ENCODE measurements at places on chromosomes 16 and 17. TPM values are rescaled to one million over a fixed set of nuclear protein-coding genes. Genes with fewer than 3 reads are reported as not detected.

DNA sequence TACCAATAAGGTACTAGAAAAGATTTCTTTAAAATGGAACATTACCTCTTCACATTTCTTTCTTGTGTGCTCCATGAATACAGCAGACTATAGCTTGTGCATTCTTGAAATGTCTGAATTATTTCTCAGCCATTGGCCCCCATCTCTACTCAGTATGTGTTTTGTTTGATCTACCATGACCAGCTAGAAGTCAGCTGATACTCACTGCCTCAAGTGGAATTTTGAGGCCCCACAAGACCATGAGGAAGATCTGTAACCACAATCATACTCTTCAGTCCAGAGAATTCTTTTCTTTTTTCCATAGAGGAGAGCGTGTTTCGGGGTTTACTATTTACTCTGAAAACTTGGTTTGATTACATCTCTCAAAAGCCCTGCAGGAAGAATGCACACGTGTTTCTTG is 319.1 kb downstream of the TOX3 start:
- H3K4me3 ChIP-seq: no peak overlapping the region
- H3K27ac ChIP-seq: no peak overlapping the region
- no peak for DNase-seq

GRCh38 chr16:51577621-51578303 is 426.7 kb upstream of the SALL1 start:
- H3K27ac ChIP-seq: no peak overlapping the region
- no peaks in the 10 kb centered on the region for H3K27me3 ChIP-seq
- no peak overlapping the region for H3K4me3 ChIP-seq
- H3K36me3 ChIP-seq: no peaks in the 10 kb centered on the region
- no peak for DNase-seq
- no peaks in the 10 kb centered on the region for H3K4me1 ChIP-seq

GRCh38 chr16:8951447-8952280 is 12.0 kb downstream of the USP7 start:
- H3K4me3 ChIP-seq: peak overlapping the region; percentile 28
- no peaks in the 10 kb centered on the region for H3K27me3 ChIP-seq
- H3K27ac ChIP-seq: peak overlapping the region; percentile 16
- H3K36me3 ChIP-seq: no peaks in the 10 kb centered on the region

- H3K4me3 ChIP-seq: no peak overlapping the region
- H3K27ac ChIP-seq: peak overlapping the region; percentile 40
- no peaks in the 10 kb centered on the region for H3K27me3 ChIP-seq
- no peak for DNase-seq
Observed at GRCh38 chr16:16028311-16028999, 79.0 kb downstream of the ABCC1 start.

GRCh38 chr17:78988152-78988551 is 8.4 kb upstream of the LGALS3BP start:
- H3K36me3 ChIP-seq: peaks cover 31% of the 10 kb centered on the region
- H3K4me3 ChIP-seq: no peak overlapping the region
- H3K27ac ChIP-seq: no peak overlapping the region
- peaks cover 5% of the 10 kb centered on the region for H3K4me1 ChIP-seq
- DNase-seq: no peak
- H3K27me3 ChIP-seq: no peaks in the 10 kb centered on the region

- no peak for DNase-seq
- H3K36me3 ChIP-seq: no peaks in the 10 kb centered on the region
- no peak overlapping the region for H3K27ac ChIP-seq
- H3K4me1 ChIP-seq: no peaks in the 10 kb centered on the region
Observed at GRCh38 chr17:9364837-9365430, 210.7 kb downstream of the STX8 start.

DNA sequence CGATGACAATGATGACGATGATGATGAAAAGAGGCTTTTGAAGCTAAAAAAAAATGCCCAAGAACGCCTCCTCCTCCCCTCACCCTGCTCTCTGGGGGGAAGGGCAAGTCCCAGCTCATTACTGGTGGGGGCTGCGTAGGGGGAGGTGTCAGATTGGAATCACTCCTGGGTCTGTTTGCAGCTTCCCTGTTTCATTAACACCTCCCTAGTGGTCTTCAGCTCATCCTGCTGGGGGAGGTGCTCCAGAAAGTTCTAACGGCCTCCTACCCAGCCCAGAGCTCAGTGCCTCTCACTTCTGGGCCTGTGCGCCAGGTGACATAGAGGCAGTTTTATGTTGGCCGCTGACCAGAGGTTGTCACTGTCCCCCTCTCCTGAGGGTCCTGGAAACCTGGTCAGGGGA is 12.7 kb downstream of the MRM1 start:
- peaks cover 17% of the 10 kb centered on the region for H3K4me1 ChIP-seq
- peak; percentile 83 for DNase-seq
- H3K27ac ChIP-seq: no peak overlapping the region
- H3K4me3 ChIP-seq: no peak overlapping the region
- H3K27me3 ChIP-seq: no peaks in the 10 kb centered on the region

DNA sequence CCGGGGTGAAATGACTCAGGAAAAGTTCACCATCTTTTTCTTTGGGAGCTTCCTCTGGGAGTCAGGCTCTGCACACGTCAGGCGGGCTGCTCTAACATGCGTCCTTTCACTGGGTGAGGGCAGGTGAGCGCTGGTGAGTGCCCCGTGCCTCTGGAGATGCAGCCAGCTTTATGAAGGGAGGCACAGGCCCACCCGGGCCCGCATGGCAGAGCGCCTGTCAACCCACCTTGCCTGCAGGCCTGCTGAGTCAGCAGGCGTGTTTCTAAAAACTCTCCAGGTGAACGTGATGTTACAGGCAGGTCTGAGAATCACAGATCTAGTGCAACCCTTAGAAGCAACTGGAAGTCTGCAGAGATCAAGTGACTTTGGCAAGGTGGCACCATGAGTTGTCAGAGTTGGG is 18.4 kb downstream of the MAP1LC3B start:
- no peaks in the 10 kb centered on the region for H3K4me1 ChIP-seq
- no peak overlapping the region for H3K4me3 ChIP-seq
- no peak overlapping the region for H3K27ac ChIP-seq
- H3K27me3 ChIP-seq: no peaks in the 10 kb centered on the region
- peaks cover 67% of the 10 kb centered on the region for H3K36me3 ChIP-seq

GRCh38 chr16:30980434-30980833 is 4.6 kb upstream of the HSD3B7 start:
- DNase-seq: no peak
- H3K36me3 ChIP-seq: peaks cover 51% of the 10 kb centered on the region
- H3K4me1 ChIP-seq: no peaks in the 10 kb centered on the region
- no peak overlapping the region for H3K27ac ChIP-seq
- no peaks in the 10 kb centered on the region for H3K27me3 ChIP-seq

DNA sequence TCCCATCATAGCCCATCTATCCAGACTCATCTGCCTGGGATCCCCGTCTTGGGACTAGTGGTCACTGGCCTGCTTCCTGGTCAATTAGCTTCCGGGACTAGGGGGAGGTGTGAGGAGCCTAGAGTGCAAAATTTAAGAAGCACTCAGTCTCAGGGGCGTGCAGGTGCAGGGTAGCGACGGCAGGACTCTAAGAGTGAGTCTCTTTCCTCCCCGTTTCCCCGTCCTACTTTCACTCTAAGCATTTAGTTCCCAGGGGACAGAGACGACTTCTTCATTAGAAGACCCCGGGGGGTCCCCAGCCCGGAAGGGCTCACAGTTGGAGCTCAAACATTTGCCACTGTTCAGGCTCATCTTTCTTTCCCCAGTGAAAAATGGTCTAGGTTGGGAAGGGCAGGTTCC is 677 bp upstream of the ZNHIT3 start:
- H3K36me3 ChIP-seq: peaks cover 18% of the 10 kb centered on the region
- peaks cover 4% of the 10 kb centered on the region for H3K4me1 ChIP-seq
- peak overlapping the region; percentile 94 for H3K4me3 ChIP-seq
- DNase-seq: peak; percentile 78
- H3K27me3 ChIP-seq: peaks cover 27% of the 10 kb centered on the region
- no peak overlapping the region for H3K27ac ChIP-seq

GRCh38 chr17:74881073-74881472 is 8.3 kb upstream of the FDXR start:
- no peaks in the 10 kb centered on the region for H3K27me3 ChIP-seq
- H3K36me3 ChIP-seq: no peaks in the 10 kb centered on the region
- no peak overlapping the region for H3K27ac ChIP-seq

- H3K36me3 ChIP-seq: peaks cover 24% of the 10 kb centered on the region
- no peaks in the 10 kb centered on the region for H3K27me3 ChIP-seq
- peaks cover 7% of the 10 kb centered on the region for H3K4me1 ChIP-seq
- no peak for DNase-seq
- no peak overlapping the region for H3K4me3 ChIP-seq
Observed at GRCh38 chr17:633133-633532, 81.5 kb downstream of the VPS53 start.

DNA sequence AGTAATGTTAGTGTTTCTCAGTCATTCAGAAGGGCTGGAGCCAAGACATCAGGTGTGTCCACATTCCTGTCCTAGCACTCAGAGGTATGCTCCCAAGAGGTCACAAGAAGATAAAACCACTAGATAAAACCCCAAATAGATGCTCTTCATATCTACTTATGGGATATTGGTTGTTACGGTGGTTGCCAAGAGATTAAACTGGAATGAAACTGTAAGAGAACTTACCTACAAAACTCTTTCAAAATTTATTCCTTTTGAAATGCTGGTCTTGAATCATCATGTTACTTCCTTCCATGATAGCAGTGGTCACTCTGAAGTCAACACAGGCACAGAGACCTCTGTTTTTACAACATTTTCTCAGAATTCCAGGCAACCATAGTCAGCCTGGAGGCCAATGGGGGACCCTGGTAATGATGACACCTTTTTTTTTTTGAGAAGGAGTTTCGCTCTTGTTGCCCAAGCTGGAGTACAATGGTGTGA is 122.4 kb upstream of the WSCD1 start:
- H3K4me3 ChIP-seq: no peak overlapping the region
- H3K27me3 ChIP-seq: peaks cover 6% of the 10 kb centered on the region
- DNase-seq: no peak
- no peak overlapping the region for H3K27ac ChIP-seq
- H3K36me3 ChIP-seq: no peaks in the 10 kb centered on the region

DNA sequence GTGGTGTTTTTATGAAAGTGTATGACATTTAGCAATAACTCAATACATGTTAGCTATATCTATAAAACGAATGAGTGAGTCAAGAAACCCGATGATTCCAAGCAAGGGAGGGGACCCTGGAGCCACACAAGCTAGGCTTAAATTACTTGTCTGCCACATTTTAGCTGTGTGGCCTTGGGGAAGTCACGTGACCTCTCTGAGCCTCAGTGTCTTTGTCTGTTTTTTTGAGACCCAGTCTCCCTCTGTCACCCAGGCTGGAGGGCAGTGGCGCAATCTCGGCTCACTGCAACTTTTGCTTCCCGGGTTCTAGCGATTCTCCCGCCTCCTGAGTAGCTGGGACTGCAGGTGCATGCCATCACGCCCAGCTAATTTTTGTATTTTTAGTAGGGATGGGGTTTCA is 20.1 kb upstream of the GCSH start:
- no peaks in the 10 kb centered on the region for H3K36me3 ChIP-seq
- DNase-seq: no peak
- no peaks in the 10 kb centered on the region for H3K4me1 ChIP-seq
- H3K4me3 ChIP-seq: no peak overlapping the region
- no peak overlapping the region for H3K27ac ChIP-seq

GRCh38 chr17:55348749-55349354 is 72.8 kb downstream of the MMD start:
- peak; percentile 81 for DNase-seq
- no peaks in the 10 kb centered on the region for H3K36me3 ChIP-seq
- no peaks in the 10 kb centered on the region for H3K4me1 ChIP-seq
- no peaks in the 10 kb centered on the region for H3K27me3 ChIP-seq
- H3K27ac ChIP-seq: no peak overlapping the region
- no peak overlapping the region for H3K4me3 ChIP-seq

VWA3A gene
- total RNA-seq: 0.29 TPM

OMG gene
- not detected for total RNA-seq

MYO19 gene
- 154 TPM for total RNA-seq

OR2C1 gene
- total RNA-seq: not detected

ASGR2 gene
- total RNA-seq: 0.44 TPM

MPHOSPH6 gene
- total RNA-seq: 37.2 TPM

Measured in endodermal cell (in vitro differentiated cells).